ENCODE measurements at places on chromosomes 7 and 10. TPM values are rescaled to one million over a fixed set of nuclear protein-coding genes. Genes with fewer than 3 reads are reported as not detected.

DNA sequence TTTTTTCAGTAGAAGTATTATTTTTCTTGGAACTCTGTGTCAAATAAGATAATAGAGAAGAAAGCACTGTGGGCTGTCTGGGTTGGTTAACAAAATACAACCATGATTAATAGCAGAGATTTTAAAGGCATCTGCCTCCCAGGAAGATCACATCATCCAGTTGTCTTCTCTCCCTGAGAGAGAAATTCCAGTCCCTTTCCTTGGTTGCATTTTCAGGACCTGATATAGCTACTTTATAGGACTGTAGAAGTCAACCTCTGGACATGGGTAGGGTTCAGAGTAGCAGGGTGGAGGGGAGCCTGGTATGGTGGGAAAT is 309.9 kb upstream of the IGFBP3 start:
- DNase-seq: no peak
- H3K27ac ChIP-seq: no peak overlapping the region
- H3K4me3 ChIP-seq: no peak overlapping the region
- H3K4me1 ChIP-seq: peaks cover under 1% of the 10 kb centered on the region
- H3K27me3 ChIP-seq: no peaks in the 10 kb centered on the region

DNA sequence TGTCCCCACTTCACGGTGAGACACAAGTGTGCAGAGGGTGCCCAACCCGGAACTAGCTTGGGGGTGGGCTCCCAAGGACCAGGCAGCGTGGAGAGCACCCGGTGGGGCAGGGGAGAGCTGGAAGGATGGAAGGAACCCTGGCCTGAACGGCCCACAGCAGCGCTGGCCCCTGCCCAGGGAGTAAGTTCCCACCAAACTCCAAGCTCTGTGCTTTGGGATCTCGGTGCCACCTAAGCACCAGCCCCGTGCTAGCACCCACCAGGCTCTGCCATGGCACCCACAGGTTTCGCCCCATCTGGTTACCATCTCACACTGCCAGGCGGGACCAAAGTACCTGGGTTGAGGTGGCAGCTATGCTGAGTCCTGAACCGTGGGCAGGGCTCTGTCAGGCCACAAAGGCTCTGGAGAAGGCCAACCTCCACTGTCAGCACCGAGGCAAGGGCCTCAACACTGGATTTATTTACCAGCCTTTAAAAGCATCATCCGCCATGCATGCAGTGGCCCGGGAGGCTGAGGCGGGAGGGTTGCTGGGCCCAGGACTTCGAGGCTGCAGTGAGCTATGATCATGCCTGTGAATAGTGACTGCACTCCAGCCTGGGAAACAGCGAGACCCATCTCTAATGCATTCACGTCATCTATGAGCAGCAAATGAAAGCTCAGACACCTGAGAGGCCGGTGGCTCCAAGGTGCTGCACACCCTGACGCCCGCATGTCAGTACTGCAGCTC is 16.0 kb downstream of the GPER1 start:
- peaks cover 6% of the 10 kb centered on the region for H3K36me3 ChIP-seq
- no peak overlapping the region for H3K4me3 ChIP-seq
- no peaks in the 10 kb centered on the region for H3K4me1 ChIP-seq
- no peak for DNase-seq
- peak overlapping the region; percentile 36 for H3K27ac ChIP-seq

- no peak for DNase-seq
- H3K4me3 ChIP-seq: no peak overlapping the region
- H3K27me3 ChIP-seq: peaks cover 4% of the 10 kb centered on the region
- H3K4me1 ChIP-seq: peaks cover 10% of the 10 kb centered on the region
- H3K36me3 ChIP-seq: no peaks in the 10 kb centered on the region
- no peak overlapping the region for H3K27ac ChIP-seq
Observed at GRCh38 chr10:119302172-119302571, 94.8 kb downstream of the GRK5 start.

DNA sequence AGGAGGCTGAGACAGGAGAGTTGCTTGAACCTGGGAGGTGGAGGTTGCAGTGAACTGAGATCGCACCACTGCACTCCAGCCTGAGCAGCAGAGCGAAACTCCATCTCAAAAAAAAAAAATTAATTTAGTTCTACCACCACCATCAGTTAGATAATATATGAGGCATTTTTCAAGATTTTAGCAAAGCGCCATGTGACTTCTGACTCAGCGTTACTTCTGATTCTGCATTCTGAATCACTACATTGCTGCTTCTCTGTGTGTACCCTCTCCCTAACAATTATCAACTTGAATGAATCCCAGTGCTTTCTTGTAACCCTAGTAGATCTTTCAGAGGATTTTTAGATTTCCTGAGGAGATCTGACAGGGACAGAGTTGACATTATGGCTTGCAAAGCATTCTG is 176.8 kb upstream of the SORCS1 start:
- no peaks in the 10 kb centered on the region for H3K27me3 ChIP-seq
- peaks cover 5% of the 10 kb centered on the region for H3K36me3 ChIP-seq
- H3K27ac ChIP-seq: no peak overlapping the region
- H3K4me3 ChIP-seq: no peak overlapping the region

- no peak overlapping the region for H3K4me3 ChIP-seq
- H3K27me3 ChIP-seq: no peaks in the 10 kb centered on the region
- DNase-seq: no peak
- H3K36me3 ChIP-seq: no peaks in the 10 kb centered on the region
Observed at GRCh38 chr10:20573924-20574323, 323.2 kb downstream of the NEBL start.

GRCh38 chr10:25766687-25767221 is 167.3 kb upstream of the MYO3A start:
- H3K4me3 ChIP-seq: peak overlapping the region; percentile 66
- peaks cover 9% of the 10 kb centered on the region for H3K36me3 ChIP-seq
- H3K27ac ChIP-seq: peak overlapping the region; percentile 93

DNA sequence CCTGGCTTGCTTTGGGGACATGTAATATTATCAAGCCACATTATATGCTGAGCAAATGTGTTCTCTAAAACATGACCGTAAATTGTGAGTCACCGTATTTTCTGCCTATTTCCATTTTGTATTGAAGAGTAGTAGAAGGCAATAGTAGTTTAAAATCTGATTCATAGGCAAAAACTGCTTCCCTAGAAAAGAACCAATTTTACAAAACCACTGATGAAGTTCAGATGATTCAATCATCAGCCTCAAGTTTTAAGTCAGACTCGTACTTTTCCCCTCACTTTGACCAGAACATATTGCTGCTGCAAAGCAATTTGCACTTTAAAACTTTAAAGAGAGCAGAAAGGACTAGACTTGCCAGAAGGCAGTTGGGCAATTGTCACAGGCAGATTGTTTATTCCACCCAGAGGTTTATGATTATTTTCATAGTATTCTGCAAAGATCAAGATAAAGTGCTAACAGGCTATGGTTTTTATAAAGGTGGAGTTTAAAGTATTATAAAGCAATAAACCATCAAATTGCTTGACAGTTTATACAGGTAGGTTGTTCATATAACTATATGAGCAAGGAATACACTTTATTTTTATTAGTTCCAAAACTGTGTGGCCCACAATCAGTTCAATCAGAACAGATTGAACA is 168.2 kb downstream of the ETV1 start:
- H3K4me3 ChIP-seq: no peak overlapping the region
- peaks cover 9% of the 10 kb centered on the region for H3K36me3 ChIP-seq
- H3K4me1 ChIP-seq: no peaks in the 10 kb centered on the region
- DNase-seq: no peak
- no peaks in the 10 kb centered on the region for H3K27me3 ChIP-seq

GRCh38 chr7:28980451-28981160 is 22.5 kb upstream of the TRIL start:
- H3K4me3 ChIP-seq: no peak overlapping the region
- peaks cover 46% of the 10 kb centered on the region for H3K4me1 ChIP-seq
- H3K36me3 ChIP-seq: no peaks in the 10 kb centered on the region
- H3K27me3 ChIP-seq: no peaks in the 10 kb centered on the region

Gene MRPS33
- total RNA-seq: 63.5 TPM

Gene BAIAP2L1
- total RNA-seq: 37.5 TPM

All from WTC11 (cell line).